Stimulated activated CD4-positive, alpha-beta T cell treated with anti-CD3 and anti-CD28 coated beads, Interleukin-12 subunit alpha, Interleukin-12 subunit beta, amount 100 ng/mL, for 24 hours (primary cell): ENCODE measurements at places on chromosomes 11 and 22.

DNA sequence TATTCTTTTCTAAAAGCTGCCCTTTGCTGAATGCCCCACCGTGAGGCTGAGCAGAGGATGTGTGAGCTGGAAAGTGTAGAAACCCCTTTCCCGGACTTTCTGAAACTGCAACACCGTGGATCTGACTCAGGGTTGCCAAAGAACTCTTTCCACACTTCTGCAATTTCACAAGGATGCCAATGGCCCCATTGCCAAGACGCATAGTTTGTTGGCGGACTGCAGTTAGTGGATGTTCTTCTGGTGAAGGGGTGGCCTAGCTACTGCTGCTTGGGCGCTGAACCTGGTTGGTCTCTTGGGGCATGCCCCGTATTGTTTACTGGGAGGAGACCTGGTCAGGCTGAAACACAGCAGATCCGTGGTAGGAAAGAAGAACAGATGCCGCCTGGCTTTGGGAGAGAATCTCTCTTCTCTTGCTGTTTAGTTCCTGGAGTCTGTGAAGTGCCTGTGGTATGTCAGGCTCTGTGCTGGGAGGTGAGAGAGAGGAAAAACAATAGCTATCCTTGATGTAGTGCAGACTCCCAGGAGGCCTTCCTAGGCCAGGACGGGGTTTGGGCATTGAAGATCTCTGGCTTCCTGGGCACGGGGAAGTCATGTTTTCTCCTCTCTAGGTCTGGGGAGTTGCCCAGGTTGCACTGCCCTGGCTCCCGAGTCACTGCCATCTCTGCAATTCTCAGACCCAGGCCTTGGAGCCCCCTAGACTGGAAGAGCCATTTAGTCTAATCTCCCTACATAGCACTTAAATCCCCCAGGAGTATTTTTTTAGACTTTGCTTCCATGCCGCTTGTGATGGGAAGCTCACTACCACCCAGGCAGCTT, 26.9 kb downstream of the CD82 start:
- DNase-seq: no peak

DNA sequence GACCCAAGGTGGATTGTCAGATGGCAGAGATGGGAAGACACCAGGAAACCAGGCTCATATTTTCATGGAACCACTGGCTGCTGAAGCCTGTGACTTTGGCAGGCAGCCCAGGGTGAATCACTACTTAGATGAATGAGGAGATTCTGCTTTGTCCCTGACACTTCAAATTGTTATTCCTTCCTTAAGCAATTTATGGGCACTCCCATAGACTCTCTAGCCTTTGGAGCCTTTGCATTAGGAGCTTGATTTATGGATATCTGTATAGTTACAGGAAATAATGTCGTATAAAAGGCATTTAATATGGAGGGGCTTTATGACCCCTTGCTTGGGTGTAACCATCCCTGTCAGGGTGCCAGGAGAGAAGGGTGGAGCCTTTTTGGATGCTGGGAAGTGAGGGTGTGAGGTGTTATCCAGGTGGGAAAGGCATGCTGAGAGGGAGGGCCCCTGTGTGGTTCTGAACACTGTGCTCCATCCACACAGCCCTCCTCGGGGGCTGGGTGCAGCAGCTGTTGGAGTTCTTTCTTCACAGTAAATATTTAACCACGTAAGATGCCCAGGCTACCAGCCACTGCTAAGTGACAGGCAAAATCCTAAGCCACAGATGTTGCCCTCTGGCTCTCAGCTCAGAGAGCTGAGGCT, 35.3 kb downstream of the IL18 start:
- no peak for DNase-seq

DNA sequence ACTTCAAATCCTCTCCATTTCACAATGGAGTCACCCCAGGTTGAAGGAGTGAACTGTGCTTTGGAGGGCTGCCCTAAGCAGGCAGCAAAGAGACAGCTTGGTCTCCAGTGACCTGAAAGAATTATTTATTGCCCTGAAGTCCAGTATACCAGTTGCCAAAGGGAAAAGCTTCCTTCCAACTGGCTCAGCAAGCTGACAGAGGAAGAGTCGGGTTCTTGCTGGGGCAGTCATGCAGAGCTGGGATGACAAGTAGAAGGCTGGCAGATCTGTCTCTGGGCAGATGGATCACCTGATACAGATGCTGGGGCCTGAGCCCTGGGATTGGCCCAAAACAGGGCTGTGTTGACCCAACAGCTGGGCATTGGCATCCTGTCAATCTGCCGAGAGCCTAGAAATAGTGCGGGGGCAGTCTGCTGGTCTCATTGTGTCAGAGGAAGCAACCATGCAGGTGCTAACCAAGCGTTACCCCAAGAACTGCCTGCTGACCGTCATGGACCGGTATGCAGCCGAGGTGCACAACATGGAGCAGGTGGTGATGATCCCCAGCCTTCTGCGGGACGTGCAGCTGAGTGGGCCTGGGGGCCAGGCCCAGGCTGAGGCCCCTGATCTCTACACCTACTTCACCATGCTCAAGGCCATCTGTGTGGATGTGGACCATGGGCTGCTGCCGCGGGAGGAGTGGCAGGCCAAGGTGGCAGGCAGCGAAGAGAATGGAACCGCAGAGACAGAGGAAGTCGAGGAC, at the start of gene THRSP:
Gene THRSP (plus strand): TSS at position 422 of the 742 bp plus-strand sequence. CDS start 21 bp downstream, at position 443.
- DNase-seq: no peak

- no peak for DNase-seq
These were observed 989.3 kb downstream of the BRD1 start for GRCh38 chr22:48838376-48838775.

DNA sequence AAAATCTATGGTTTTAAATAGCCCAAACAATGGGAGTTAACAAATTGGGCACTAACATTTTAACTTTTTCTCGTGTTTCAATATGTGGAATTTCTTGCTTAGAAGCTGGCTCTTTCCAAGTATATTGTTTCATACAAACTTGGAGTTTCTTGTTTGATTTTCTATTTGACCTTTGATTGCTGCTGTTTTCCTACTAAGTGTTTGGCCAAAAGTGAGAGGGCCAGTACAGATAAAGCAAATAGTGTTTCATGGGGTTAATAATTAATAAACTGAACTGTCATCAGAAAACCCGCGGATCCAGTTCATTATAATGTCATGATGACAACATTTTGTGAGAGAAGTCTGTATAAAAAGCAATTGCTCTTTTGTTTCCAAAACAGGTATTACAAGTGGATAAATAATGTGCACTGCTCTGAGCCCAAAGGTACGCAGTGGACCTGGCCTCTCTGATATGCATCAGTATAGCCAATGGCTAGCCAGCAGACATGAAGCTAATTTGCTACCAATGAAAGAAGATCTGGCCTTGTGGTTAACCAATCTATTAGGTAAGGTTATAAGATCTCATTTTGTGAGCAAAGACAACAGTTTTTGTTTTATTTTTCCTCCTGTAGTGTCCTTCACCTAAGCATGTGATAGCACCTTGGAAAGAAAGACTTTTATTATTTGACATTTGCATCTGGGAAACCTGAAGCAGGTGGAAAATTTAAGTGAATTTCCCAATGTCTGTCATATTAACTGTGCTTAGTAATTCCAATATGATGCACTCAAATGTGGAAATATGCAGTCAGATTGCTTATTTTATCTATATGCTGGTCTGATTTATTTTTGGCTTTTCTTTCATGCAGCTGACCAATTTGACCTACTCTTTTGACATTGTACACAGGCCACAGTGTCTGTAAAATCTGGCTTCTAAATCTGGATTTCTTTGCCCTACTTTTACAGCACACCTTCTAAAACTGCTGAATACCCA, 8.3 kb downstream of the GAS2 start:
- no peak for DNase-seq

- no peak for DNase-seq
These were observed 86.0 kb downstream of the CASP12 start for GRCh38 chr11:104812103-104812788.

- no peak for DNase-seq
These were observed 606.7 kb upstream of the LRRC4C start for GRCh38 chr11:42066113-42066512.

GRCh38 chr22:46966495-46966845, 204.0 kb downstream of the TBC1D22A start:
- no peak for DNase-seq

DNA sequence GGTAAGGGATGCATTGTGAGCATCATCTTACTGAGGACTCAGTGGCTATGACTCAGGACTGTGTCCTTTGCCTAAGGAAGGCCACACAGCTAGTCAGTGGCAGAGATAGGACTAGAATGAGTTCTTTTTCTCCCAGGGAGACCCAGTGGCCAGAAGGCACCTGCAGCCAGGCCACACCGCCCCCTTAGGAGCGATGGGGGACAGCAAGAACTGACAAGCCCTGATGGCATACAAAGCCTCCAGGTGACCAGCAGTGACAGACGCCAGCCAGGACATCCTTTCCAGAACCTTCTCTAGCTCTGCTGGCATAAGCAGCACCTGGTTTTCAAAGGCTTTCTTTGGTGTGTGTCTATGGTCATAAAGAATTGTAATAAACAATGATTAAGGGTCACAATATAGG, 240.1 kb downstream of the ST3GAL4 start:
- no peak for DNase-seq

DNA sequence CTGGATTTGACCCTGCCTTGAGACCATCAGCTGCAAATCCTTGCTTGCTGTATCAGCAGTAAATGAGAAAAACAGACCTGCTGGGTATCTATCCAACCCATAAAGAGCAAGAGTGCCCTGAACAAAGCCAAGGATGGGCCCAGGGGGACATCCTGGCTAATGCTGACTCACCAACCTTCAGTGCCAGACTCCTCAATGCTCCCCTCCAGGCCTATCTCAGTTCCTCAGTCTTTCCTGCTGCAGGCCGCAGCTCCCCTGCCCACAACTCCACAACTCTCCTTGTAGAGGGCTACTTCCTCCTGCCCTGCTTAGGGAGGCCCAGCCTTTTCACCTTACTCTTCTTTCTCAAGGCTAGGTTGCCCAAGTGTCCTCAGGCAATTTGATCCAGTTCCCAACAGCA, 2.6 kb downstream of the LAMTOR1 start:
- no peak for DNase-seq

DNA sequence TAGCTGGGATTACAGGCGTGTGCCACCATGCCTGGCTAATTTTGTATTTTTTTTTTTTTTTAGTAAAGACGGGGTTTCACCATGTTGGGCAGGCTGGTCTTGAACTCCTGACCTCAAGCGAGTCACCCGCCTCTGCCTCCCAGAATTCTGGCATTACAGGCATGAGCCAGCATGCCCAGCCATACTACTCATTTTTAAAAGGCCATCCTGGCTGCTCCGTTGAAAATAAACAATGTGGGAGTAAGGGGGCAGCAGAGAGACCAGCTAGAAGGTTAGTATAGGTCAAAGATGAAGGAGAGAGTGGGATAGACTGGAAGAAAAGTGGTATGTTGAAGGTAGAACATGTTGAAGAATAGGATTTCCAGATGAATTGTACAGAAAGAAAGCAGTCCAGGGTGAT, 17.6 kb upstream of the LIN7C start:
- no peak for DNase-seq

GRCh38 chr11:65575568-65576231, at the start of gene EHBP1L1:
Gene EHBP1L1 (plus strand): TSS chr11:65576053. CDS start chr11:65576303, 250 bp downstream.
- DNase-seq: peak; percentile 73

GRCh38 chr11:22497474-22497873, 128.1 kb downstream of the FANCF start:
- DNase-seq: no peak

DNA sequence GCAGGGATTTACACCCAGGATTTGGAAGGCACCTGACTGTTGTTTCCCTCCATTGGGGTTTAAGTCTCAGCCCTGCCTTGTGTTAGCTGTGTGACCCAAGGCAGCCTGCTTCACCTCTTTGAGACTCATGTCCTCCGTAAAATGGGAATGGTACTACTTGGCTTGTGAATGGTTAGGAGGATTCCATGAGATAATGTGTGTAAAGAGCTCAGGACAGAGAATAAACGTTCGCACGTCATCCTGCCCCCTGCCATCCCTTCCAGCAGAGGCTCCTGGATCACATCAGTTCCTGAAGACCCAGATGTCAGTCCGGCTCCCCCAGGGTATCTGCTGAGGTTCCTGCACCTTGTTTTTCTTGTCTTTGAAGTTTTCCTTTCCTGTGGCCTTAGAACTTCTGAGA, 16.8 kb upstream of the ACCSL start:
- DNase-seq: no peak

DNA sequence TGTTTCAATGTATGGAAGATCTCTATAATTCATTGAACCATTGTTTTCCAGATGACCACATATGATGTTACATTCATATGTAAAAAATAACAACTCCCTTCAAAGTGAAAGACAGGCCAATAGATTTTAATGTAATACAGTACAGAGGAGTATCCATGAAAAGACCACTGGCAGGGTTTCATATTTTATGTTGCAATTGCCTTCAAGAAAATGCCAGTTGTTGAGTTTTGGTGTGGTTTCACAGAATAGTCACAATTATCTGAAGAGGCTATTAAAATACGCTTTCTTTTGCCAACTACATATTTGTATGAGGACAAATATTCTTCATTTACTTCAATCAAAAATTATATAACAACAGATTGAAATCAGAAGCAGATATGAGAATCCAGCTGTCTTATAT, 14.3 kb downstream of the AMOTL1 start:
- no peak for DNase-seq

GRCh38 chr11:40118780-40119179, 1340.7 kb downstream of the LRRC4C start:
- no peak for DNase-seq

GRCh38 chr22:44525941-44526778, 28.1 kb upstream of the RTL6 start:
- no peak for DNase-seq

DNA sequence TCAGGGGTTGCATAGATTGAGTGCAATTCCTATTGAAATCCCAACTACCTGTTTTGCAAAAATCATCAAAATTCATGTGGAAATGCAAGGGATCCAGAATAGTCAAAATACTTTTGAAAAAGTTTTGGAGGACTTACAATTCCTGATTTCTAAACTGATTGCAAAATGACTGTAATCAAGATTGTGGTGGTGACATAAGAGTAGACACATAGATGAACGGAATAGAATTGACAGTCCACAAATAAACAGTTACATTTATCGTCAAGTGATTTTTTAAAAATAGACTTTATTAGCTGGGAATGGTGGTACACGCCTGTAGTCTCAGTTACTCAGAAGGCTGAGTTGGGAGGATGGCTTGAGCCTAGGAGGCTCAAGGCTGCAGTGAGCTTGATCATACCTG, 2.6 kb upstream of the SLC7A4 start:
- DNase-seq: no peak
